ENCODE measurements at places on chromosomes 6 and 20.
A peak's percentile ranks its signal among the peaks of the same experiment; 100 is the strongest.

- DNase-seq: no peak
Measured at GRCh38 chr6:150430815-150431214, 62.0 kb downstream of the IYD start.

DNA sequence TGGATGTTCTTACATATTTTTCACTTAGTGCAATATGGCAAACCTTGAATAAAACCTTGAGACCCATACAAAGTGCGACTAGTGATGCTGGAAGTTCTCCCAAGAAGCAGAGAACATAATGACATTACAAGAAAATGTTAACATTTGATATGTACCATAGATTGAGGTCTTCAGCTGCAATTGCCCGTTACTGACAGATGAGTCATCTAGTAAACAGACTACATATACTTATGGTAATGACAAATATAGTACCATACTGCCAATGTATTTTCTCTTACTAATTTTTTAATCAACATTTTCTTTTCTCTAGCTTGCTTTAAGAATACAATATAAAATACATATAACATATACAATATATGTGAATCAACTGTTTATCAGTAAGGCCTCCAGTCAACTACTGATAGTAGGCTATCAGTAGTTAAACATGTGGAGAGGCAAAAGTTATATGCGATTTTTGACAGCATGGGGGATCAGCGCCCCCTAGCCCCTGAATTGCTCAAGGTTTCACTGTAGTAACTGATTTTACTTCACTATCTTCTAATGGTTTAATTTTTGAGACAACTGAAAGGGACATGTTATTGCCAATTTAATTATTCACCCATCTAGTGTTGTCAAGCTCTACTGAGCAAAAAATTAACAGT lies 166.7 kb upstream of the ADGRB3 start:
- DNase-seq: no peak

DNA sequence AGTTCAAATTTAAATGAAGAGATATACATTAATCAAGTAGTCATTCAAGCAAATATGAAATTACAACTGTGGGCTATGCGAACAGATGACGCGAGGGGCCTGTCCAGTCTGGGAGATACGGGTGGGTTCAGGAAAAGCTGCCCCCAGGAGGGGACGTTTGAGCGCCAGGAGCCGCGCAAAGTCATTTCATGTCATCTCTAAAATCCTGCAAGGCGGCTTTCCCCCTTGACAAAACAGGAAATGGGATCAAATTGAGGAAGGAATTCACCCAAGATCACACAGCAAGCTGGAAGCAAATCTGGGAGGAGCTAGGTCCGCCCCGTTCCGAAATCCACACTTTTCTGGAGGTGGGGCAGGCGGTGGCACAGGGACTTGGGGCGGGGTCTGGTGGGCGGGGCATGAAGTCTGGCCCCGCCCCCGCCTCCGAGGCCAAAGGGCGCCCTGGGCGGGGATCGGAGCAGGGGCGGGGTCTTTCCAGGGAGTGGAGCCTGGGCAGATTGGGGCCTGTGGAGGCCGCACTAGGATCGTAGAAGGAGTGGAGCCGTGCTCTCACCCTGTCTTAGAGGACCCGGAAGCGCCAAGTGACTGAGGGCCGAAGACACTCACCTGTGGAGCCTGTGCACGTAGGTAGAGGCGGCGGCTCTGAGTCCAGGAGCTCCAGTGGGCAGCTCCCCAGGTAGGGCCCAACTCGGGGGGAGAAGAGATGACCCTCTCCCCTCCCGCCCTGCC lies at the start of gene LPIN3:
Gene LPIN3, plus strand, starts transcription at position 495 of the 729 bp plus-strand sequence. CDS start 4,983 bp downstream, outside the sequence.
- no peak for DNase-seq

DNA sequence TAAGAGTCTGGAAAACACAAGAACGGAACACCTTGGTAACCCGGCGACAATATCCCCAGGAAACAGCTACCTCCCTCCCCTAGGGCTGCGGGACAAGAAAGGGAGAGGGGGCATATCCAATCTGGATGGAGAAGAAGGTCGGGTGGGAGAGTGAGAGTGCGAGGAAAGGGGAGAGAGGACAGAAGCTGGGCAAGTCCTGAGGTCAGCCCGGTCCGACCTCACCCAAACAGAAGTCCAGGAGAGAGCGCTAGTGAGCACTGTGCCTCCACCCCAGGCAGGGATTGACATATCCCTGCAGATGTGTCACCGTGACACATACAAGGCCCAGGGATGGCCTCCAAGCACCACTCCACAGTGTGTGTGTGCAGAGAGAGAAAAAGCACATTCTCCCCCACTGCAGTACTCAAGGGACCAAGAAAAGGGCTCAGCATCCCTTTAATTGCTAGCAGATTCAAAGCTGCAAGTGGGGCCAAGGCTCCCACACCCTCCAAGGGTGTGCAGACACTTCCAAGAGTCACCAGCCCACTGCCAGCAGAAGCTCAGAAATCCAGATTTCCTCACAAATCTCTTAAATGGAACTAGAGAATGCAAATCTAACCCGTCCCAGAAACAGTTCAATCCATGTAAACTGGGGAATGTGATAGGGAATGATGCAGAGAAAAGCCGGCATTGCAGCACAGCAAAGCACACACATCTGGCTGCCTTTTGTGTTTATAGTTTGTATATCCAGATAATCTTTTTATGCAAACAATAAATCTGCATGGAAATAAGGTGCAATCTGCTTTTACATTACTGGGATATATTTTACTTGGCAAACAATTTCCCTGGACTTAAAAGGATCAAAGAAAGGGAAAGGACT lies 3.1 kb downstream of the PXDC1 start:
- peak; percentile 27 for DNase-seq

- DNase-seq: no peak
Measured at GRCh38 chr6:36914227-36914794, 28.6 kb downstream of the C6orf89 start.

DNA sequence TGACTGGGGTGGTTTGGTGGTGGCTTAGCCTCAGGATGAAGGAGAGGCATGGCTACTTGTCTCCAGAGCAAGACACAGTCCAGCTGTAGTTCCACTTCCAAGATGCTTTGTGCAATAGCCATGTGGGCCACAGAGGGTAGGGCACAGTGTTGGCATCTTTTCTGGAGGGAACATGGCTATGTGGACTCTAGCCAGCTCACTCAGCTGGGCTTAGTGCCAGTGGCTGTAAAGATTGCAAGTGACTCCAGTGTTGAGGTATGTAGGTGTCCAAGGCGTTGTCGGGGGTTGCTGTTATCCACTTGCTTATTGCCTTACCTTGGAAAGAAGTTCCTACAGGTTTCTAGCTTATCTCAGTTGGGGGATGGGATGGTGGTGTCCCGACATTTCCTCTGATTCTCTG lies 233.4 kb downstream of the CD109 start:
- no peak for DNase-seq

GRCh38 chr20:25309395-25310267 lies 61.7 kb downstream of the PYGB start:
- no peak for DNase-seq

- no peak for DNase-seq
Measured at GRCh38 chr6:34671367-34671766, 25.2 kb downstream of the ILRUN start.
